ENCODE measurements at places on chromosomes 3 and 15.

DNA sequence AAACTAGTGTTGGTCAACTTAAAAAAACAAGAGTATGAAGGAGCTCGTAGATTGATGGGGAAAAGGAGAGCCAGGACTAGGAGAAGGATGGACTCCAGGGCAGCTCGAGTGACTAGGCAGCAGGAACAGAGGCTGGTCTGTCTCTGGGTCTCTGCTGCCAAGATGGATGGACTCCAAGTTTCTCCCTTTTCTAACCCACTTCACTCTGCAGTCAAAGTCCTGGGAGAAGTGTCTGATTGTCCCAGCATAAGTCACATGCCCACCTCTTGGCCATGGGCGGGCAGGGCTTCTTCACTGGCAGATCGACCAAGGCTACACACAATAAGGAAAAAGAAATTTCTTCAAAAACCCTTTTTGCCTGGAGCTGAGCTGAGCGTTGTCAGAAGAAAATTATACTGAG, 9.2 kb upstream of the EPB42 start:
- DNase-seq = no peak

GRCh38 chr3:175486255-175486654, 627.1 kb downstream of the NAALADL2 start:
- DNase-seq = no peak

- DNase-seq = no peak
These were observed 291.7 kb upstream of the SATB1 start for GRCh38 chr3:18716821-18717220.

- no peak for DNase-seq
These were observed 215.6 kb upstream of the CD96 start for GRCh38 chr3:111326144-111326995.

All from stimulated activated CD4-positive, alpha-beta T cell treated with anti-CD3 and anti-CD28 coated beads, Interleukin-15, amount 100 ng/mL, for 1 hour (primary cell).